Stimulated activated CD4-positive, alpha-beta T cell treated with anti-CD3 and anti-CD28 coated beads, Interleukin-2, amount 100 ng/mL, for 48 hours (primary cell): ENCODE measurements at places on chromosomes 1 and 21.

- no peak for DNase-seq
These were observed 37.2 kb downstream of the PDE9A start for GRCh38 chr21:42690586-42690985.

GRCh38 chr21:38819719-38820159, 14.0 kb downstream of the ETS2 start:
- DNase-seq: no peak

DNA sequence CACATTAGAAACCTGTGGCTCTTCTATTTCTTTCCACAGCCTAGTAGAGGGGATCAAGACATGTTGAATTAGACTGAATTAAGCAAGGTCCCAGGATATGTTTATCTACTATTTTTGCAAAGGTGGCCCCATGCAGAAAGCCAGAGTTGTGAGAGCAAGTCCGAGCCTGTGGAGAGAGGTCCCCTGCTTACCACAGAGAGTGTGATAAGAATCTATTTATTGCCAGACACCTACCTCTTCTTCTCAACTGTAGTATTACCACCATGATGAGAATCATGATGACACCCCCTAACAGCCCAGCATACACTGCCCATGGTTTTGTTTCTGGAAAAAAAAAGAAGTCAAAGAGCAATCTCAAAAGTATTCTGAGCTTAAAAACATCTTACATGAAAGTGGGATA, 23.0 kb downstream of the SLAMF1 start:
- DNase-seq: no peak

DNA sequence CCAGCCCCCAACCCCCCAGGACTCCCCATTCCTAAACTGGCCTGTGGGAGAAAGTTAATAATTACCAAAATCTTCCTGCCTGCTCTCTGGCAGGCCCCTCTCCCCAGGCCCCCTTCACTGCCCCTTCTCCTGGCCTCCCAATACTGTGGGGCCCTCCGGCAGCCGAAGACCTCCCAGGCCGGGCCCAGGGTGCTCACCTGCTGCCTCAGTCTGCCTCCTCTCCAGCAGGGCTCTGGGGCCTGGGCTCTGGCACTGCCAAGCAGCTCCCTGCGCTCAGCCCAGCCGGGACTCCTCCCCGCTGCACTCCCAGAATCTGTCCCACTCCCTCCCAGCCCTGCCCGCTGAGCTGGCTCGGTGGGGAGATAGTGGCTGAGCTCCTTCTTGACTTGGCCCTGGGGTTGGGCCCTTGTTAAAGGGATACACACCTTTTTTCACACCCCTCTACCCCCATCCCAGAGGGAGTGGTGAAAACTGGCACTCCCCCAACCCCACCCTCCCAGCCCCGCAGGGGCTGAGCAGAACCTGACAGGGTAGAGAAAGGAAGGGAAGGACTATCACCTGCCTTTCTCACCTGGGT, at the start of gene S100A16:
Gene S100A16 (minus strand): TSS at position 383 of the 577 bp plus-strand sequence. CDS start 4,986 bp downstream, outside the sequence.
- DNase-seq: no peak

DNA sequence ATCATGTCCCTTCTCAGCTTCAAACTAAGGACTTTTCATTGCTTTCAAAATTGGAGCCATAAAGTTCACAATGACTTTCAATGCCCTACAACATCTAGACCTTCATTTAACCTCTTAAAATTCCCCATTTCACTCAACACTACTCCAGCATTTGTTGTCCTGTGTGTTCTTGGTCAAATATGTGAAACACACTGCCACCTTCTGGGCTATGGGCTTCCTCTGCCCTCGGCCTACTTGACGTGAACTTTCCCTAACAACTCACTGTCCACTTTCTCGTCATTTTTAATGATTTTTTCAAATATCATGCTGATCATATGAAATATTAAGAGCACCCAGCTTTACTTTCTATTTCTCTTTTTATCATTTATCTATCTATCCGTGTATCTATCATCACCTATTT, 2018.4 kb downstream of the NCAM2 start:
- DNase-seq: no peak

DNA sequence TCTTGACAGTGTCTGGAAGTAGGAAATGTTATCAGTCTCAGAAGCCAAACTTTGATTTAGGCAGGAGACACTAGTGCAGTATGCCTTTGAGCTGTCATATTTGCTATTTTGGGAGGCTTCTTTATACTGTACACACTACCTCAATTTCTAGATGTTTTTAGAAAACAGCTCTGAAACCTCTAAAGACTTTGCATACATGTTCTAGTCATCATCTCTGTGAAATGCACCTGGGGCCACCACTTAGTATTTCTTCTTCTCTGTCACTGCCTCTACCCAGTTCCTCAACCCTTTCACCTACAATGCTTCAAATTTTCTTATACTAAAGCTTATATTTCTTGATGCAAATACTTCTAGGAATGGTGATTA, 29.1 kb upstream of the PLA2G4A start:
- no peak for DNase-seq

DNA sequence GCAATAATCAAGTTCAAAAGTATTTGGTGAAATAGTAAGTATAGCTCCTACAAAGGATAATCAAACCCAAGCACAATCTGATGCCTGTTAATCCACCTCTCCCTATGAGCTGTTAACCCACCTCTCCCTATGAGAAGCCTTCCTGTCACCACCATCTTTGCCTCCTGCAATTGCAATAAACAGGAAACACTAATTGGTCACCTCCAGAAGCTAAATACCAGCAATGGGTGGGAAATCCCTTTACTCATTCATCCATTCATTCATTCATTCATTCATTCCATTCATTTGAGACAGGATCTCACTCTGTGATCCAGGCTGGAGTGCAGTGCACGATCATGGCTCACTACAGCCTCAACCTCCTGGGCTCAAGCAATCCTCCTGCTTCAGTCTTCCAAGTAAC, 132.8 kb downstream of the RERE start:
- DNase-seq: no peak

GRCh38 chr1:193614817-193615216, 428.4 kb upstream of the B3GALT2 start:
- DNase-seq: no peak

DNA sequence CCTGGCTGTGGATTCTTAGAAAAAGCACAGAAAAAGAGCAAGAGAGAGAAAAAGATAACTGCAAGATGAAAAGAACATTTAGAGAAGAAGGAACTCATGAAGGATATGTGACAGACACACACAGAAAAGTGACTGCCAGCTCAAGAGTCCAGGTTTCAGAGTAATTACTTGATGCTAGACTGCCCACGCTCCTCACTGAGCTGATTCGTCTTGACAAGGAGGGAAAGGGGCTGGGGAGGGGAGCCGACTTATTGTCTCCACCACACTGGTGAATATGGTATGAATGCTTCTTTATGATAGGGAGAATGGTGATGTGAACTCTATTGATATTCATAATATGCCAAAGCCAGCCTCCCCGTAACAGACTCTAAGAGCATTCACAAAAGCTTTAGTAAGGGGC, 140.4 kb downstream of the BRINP2 start:
- no peak for DNase-seq

DNA sequence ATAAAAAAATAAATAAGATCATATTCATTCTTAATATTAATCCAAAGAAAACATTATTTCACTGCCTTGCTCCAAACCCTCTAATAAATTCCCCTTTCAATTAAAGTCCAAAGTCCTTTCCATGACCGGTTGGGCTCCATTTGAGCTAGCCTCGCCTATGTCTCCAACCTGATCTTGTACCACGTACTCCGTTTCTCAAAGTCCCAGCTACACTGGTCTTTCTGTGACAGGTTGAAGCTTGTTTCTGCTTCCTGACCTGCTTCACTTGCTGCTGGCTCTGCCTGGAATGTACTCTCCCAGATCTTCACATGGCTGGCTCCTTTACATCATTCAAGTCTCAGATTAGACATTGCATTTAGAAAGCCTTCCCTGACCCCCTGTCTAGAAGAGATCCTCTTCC, 16.4 kb downstream of the RPL5 start:
- DNase-seq: no peak

GRCh38 chr1:29757866-29758780, 521.8 kb downstream of the PTPRU start:
- no peak for DNase-seq
